ENCODE measurements at places on chromosomes 3 and 15. TPM values are rescaled to one million over a fixed set of nuclear protein-coding genes. Genes with fewer than 3 reads are reported as not detected.

DNA sequence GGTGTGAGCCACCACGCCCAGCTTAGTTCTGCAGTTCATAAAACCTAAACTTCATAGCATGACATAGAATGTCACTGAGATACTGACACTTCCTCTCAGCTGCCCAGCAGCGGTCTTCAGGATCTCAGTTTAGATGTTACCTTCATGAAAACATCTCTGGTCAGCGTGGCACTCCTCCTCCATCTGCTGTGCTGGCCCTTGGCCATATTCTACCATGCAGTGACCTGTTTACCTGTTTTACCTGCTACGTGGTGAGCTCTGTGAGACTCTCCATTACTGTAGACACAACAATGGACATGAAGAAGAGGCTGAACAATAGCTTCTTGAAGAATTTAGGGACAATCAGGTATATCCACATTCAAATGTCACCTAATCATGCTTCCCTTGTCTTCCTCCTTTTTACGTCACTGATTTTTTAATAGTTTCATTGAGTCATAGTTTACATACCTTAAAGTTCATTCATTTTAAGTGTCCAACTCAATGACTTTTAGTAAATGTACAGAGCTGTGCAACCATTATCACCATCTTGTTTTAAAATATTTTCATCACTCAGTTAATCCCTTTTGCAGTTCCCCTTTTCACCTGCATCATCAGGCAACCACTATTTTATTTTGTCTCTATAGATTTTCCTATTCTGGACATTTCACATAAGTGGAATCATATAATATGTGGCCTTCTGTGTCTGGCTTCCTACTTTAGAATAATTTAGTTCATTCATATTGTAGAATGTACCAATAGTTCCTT is 32.2 kb upstream of the PTPN23 start:
- DNase-seq, result no peak

- DNase-seq, result peak; percentile 65
Measured at GRCh38 chr15:50685976-50686468, 575 bp downstream of the TRPM7 start.

DNA sequence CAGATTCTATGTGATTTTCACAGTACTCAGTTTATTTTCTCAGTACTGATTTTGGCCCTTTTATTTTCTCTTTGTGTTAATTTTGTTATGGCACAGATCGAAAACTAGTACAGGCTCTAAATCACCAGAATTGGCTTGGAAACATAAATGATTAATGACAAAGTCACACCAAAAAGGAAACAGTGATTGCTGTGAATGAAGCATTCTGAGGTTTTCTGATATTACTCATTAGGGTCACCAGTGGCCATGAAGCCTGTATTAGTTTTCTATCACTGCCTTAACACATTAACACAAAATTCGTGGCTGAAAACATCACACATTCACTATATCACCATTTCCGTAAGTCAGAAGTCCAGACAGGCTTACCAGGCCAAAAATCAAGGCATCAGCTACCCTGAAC is 343.0 kb upstream of the THRB start:
- no peak for DNase-seq

GRCh38 chr3:71432044-71432975 is 151.2 kb downstream of the FOXP1 start:
- no peak for DNase-seq

GRCh38 chr3:63875510-63875909 is 11.8 kb downstream of the ATXN7 start:
- DNase-seq, result no peak

DNA sequence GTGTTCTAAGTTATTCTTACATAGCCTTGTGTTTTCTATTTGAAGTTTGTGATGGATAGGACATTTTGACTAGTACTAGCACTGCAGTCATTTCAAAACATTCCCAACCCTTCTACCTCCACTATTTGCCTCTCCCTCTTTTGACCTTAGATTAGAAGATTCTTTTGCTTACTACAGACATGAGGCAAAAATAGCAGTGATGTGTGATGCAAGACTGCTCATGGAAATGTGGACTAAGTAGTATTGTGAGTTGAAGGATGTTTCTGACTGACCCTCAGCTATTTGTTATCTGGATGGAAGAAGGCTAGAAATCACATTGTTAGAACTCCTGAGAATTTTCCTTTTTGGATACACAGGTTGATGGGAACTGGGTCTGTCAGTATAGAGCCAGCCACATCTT is 45.9 kb downstream of the ATP2C1 start:
- DNase-seq, result no peak

GRCh38 chr3:130755666-130756065 is 9.0 kb upstream of the PIK3R4 start:
- no peak for DNase-seq

DNA sequence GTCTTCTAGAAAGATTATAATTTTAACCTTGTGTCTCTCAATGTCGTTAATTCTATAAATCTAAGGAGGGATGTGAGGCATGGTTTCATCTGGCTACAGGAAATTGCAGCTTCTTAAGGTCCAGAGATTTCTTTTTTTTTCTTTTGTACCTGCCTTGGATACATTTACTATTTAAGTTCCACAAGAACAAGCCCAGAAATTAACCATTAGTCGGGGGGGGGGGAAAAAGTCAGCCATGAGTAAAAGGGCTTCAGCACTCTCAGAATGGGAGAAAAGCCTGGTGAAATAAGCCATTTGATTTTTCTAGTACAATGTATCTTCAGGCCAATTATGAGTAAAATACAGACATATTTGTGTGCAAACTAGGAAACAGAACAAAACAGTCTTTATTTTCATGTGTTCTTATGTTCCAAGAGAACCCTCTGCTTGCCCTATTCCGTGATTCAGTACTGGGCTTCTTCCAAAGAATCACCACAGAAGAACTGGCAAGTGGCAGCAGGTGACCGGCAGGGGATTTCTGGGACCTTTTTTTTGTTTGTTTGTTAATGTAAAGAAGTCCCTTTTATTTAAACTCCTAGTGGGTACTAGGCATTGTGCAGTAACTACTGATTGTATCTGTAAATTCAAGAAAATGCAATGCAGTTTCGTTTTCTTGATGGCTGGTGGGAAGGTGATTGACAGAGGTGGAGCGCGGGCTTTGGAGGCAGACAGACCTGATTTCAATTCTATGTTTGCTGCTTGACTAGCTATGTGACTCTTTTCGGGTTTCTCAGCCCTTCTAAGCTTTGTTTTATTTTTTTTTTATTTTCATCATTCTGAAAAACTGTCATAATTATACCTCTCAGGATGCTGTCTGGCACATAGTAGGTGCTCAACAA is 82.5 kb downstream of the PEX5L start:
- no peak for DNase-seq

DNA sequence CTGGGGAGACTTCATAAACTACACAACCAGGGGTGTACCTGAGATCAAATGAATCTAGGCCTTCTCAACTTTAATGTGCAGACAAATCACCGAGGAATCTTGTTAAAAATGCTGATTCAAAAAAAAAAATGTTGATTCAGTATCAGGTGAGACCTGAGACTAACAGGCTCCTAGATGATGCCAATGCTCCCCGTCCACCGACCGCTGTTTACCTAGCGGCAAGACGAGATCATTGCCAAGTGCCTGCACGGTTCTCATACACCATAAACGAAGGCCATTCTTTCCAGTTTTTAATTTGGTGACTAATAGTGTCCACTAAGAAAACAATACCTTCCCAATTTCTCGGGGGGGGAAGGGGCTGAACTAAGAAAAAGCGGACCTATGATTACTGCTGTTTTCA is 2.5 kb upstream of the FSIP1 start:
- peak; percentile 19 for DNase-seq

DNA sequence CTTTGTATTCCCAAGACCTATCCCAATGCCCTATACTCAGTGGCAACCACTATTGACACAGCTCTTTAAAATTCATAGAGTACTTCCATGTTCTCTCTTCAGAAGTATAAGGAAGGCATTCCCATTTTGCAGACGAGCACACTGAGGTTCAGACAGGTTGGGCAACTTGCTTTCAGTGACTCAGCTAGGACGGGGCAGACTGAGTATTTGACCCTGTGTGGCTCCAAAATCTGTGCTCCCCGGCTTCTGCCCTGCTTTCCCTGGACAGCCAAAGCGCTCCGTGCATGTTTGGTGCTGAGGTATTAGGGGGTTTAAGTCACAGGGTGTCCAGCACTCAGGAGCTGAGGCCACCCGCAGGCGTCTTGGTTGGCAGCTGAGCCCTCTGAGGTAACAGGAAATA is 59.5 kb downstream of the CEMIP start:
- no peak for DNase-seq

The NR1I2 gene
- total RNA-seq, result 71.2 TPM

- DNase-seq, result no peak
Measured at GRCh38 chr3:60384341-60384740, 866.9 kb downstream of the FHIT start.

DNA sequence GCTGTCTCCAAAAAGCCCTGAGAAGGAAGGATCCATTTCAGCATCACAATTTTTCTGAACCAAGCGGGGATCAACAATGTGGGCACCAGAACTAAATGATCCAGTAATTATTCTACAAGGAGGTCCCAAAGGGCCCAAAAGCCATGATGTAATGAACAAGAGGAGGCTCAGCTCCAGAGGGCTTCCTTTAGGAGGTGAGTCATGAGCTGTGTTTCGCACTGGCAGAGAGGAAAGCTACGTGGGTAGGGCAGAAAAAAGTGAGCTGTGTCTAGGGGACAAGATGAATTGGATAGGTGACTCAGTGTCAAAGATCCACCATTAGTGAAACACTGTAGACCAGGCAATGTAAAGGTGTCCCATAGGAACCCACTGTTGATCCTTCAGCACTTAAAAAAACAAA is 113.4 kb downstream of the RORA start:
- DNase-seq, result no peak

- DNase-seq, result no peak
Measured at GRCh38 chr3:196087906-196088305, 6.0 kb upstream of the TFRC start.

The CDHR4 gene
- not detected for total RNA-seq

DNA sequence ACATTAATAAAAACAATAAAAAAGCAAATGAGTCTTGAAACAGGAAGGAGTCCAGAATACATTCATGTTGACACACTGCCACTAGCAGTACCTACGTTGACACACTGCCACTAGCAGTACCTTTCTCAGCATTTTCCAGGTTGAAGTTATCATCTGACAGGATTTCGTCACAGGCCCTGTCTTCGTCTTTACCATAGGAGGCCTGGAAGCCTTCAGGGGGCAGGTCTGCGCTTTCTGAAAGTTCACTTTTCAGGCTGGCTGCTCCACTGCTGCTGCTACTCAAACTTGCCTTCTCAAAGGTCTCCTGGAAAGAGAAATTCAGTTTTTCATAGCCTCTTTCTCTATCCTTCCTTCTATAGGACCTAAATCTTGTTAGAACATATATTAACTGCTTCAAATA is 194.7 kb downstream of the NEK10 start:
- no peak for DNase-seq

DNA sequence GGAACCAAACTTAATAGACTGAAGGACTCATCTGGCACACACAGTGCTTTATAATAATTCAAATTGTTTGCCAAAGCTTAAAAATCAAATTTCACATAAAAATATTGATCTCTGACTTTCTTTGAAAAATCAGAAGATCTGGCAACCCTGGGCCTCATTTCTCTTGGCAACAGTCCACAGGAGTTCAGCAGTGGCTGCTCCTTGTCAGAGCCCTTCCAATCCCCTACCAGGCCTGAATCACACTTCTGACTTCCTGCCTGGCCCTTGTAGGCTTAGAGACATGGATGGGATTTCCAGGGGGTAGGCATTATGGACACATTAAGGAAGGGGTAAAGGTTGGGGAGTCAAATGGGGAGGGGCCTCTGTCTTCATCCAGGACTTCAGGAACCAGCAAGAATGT is 55.5 kb downstream of the PLS1 start:
- DNase-seq, result no peak

The SHC4 gene
- total RNA-seq, result 0.24 TPM

DNA sequence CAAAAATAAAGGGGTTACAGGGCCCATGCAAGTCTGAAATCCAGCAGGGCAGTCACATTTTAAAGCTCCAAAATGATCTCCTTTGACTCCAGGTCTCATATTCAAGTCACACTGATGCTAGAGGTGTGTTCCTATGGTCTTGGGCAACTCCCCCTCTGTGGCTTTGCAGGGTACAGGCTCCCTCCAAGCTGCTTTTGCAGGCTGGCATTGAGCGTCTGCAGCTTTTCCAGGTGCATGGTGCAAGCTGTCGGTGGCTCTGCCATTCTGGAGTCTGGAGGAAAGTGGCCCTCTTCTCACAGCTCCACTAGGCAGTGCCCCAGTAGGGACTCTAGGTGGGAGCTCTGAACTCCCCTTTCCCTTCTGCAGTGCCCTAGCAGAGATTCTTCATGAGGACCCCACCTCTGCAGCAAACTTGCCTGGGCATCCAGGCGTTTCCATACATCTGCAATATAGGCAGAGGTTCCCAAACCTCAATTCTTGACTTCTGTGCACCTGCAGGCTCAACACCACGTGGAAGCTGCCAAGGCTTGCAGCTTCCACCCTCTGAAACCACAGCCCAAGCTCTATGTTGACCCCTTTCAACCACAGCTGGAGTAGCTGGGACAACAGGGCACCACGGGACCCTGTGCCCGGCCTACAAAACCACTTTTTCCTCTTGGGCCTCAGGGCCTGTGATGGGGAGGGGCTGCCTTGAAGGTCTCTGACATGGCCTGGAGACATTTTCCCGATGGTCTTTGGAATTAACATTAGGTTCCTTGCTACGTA is 80.1 kb upstream of the PLSCR5 start:
- no peak for DNase-seq

GRCh38 chr3:34264337-34265041 is 466.1 kb downstream of the PDCD6IP start:
- no peak for DNase-seq

- DNase-seq, result no peak
Measured at GRCh38 chr3:95511828-95512227, 1302.6 kb upstream of the EPHA6 start.

The PRRT3 gene
- 1.2 TPM for total RNA-seq

DNA sequence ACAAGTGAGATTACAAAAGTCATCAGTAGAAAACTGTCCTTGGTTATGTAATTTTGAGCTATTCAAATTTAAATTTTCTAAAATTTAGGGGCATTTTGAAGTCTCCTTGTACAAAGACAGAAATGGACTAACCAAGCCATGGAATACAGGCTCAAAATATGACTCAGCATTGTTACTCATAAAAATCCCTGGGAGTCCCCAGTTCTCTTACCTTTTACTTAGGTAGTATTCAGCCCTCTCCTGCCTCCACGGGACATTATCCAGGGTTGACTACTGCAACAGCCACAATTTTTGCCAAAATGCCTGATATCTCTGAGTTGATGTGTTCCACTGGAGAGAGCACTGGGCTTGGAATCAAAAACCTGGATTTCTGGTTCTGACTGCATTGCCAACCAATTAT is 25.0 kb downstream of the CLDN18 start:
- no peak for DNase-seq

GRCh38 chr15:93989440-93989998 is 241.8 kb upstream of the MCTP2 start:
- no peak for DNase-seq

DNA sequence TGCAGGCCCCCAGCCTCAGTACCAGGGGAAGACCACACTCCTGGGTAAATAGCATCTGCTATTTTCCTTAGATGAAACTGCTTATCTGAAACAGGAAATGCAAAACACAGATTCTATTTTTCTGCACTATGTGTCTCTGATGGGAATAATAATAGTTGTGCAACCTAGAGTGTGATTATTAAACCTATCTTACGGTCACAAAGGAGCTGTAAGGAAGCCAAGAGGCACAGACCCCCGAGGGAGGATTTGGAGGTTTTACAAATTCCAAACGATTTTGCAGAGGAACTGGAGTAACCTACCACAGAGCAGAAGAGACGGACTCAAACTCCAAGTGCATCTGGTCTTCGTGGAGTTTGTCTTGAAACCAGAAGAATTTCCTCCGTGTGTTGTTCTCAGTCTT is 14.1 kb upstream of the APOD start:
- DNase-seq, result no peak

- DNase-seq, result no peak
Measured at GRCh38 chr3:187570776-187571175, 99.4 kb downstream of the SST start.

The ILDR1 gene
- total RNA-seq, result 27.7 TPM
